ENCODE measurements at places on chromosomes 1 and 21.

DNA sequence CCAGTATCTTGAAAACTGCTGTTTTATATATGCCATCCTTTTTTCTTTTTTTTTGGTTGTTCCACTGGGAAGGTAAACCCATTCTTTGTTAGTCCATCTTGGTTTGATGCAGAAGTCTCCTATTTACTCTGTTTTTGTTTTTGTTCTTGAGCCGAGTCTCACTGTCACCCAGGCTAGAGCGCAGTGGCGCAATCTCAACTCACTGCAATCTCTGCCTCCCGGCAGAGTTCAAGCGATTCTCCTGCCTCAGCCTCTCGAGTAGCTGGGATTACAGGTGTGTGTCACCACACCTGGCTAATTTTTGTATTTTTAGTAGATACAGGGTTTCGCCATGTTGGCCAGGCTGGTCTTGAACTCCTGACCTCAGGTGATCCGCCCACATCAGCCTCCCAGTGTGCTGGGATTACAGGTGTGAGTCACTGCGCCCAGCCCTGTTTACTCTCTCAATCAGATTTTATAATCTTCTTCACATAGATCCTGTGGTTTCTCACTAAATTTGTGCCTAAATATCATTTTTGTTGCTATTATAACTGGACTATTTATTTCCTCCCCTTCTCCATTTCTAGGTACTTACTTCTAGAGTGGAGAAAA, 12.5 kb downstream of the SYF2 start:
- DNase-seq, result no peak

DNA sequence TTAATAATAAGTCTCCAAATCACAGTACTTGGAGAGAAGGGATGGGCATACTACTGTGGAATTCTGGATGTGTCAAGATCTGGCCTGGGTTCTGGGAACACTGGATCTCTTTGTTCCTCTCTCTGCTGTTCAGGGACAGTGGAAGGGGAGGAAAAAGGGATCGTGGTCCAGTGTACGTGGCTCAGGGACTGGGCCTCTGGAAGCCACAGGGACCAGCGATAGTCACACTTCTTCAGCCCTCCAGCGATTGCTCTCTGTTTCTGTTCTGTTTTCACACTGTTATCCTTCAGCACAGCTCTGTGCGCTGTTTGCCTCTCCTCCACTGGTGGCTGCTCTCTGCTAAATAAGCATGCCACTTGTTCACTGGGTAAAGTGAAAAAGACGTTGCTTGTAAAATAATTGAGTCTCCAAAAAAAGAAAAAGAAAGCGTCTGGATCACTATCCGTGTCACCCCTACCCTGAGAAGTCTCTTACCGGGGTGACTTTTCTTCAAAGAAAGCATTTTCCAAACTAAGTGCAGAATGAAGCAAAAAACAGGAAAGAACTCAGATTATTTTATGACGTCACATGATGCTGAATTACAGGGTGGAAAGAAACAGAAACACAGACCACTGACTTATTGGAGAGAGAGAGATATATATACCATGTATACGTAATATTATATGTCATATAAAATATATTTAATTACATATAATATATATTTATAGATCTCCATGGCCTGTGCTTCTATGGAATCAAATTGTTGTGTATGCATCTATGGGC, 279.4 kb downstream of the RGS7 start:
- no peak for DNase-seq

DNA sequence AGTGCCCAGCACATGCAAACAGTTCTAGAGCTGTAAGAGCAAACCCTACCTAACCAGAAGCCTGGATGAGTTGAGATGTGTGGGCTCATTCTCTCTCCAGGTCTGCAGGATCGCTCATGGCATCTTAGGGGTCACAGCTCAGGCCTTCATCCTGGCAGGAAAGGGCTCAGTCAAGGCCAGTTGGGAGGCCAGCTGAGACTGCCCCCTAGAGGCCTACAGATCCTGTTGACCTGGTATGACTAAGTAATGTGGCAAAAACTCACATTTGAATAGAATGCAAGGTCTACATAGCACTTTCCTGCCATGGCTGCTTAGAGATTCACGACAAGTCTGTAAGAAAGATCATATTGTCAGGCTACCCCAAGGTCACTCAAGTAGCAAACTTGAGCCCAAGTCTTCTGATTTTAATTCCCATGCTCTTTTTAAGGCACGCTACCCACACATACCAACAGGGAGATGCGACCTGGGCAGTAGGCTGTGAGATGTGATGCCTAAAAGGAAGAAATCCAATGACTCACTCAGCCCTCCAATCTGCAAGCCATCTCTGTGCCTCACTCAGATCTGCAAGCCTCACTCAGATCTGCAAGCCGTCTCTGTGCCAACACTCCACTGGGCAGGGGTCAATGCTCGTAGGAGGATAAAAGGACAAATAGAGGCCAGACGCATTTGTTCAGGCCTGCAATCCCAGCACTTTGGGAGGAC, 5.1 kb upstream of the CAPN8 start:
- no peak for DNase-seq

GRCh38 chr1:151520359-151520758, 9.2 kb downstream of the CGN start:
- no peak for DNase-seq

DNA sequence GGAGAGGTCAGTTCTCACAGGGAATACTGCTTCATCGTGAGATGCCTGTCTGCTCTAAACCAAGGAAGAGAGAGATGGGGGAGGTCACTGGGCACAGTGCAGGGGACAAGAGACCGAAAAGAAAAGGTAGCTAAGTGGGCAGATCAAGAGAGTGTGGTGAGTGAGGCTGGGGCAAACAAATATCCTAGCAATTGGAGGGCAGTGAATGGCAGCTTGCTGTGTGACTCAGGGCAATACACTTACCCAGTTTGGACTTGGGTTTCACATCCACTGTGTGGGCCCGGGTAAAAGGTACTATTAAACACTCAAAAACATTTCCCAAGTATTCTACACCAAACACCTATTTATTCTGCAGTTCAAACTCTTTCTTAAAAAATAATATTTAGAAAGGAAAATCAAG, 10.2 kb downstream of the PLXNA2 start:
- no peak for DNase-seq

DNA sequence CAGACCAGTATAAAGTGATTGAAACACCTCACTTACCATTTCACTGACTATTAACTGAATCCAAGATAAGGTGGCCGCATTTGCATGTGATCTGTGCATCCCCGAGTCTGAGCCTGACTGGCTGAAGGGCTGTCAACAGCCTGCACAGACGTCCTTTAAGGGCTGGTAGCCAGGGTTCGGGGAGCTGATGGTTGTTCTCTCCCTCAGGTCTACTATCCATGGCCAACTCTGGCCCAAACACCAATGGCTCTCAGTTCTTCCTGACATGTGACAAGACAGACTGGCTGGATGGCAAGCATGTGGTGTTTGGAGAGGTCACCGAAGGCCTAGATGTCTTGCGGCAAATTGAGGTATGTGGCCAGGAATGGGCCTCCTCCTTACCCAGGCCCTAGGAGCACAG, 14.0 kb downstream of the PPIE start:
- no peak for DNase-seq

DNA sequence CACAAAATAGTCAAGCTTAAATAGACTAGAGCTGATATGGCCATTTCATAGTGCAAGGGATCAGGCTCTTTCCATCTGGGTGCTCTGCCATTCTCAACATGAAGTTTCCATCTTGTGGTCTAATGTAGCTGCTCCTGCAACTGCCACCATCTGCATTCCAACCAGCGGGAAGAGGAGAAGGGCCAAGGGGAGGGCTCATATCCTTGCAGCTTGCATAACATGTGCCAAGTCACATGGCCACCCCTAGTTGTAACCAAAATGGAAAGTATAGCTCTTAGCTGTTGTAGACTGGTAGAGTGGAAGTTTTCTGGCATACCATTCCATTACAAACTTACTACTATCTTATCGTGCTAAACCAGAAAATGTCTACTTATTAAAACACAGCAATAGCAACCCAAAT, 38.9 kb upstream of the IVNS1ABP start:
- DNase-seq, result no peak

- peak; percentile 76 for DNase-seq
Observed at GRCh38 chr1:199272628-199273086, 633.8 kb downstream of the PTPRC start.

GRCh38 chr21:31297806-31298205, 46.3 kb downstream of the TIAM1 start:
- no peak for DNase-seq

DNA sequence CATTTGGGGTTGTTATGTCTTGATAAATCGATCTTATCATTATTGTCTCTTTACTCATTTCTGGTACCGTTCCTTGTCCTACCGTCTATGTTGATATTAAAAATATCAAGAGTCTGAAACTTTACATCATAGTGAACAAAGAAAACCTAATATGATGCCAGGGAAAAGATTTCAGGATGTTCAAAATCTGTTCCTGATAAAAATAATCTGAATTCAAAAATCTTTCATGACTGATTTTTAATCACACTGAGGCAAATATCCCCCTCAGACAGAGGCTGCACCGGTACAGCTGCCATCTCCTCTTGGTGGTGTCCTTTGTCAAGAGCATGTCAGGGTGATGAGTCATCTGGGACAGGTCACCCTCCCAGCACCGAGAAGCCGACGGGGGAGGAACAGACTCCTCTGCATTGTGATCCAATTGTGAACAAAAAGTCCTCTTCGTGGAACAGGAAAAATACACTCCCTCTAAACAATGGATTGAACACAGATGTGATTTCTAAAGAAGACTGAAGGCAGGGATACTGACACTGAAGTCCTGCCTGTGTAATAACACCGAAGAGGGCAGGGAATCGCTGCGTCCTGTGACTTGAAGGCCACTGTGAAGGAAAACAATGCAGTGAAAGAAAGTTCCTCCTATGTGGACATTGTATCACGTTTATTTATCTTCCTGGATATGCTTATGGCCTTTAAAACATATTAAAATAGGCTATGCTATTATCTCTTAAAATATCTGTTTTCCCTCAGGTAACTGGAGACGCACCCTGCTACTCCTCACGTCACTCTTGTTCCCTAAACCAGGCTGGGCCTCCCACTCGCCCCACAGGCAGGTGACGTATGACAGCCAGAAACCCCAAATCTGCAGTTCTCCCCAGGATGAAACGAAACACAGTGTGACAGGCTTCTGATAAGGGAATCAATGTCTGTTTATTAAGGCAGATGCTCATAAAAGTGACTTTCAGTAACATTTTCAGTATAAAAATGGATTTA, 4.3 kb upstream of the SPATC1L start:
- DNase-seq, result no peak

GRCh38 chr1:155135415-155136028, at the start of gene SLC50A1:
Gene SLC50A1, plus strand, starts transcription at chr1:155135852. Its CDS starts 60 bp downstream, at chr1:155135912.
- peak; percentile 83 for DNase-seq

GRCh38 chr1:230749150-230749549, 2.0 kb downstream of the CAPN9 start:
- DNase-seq, result no peak

DNA sequence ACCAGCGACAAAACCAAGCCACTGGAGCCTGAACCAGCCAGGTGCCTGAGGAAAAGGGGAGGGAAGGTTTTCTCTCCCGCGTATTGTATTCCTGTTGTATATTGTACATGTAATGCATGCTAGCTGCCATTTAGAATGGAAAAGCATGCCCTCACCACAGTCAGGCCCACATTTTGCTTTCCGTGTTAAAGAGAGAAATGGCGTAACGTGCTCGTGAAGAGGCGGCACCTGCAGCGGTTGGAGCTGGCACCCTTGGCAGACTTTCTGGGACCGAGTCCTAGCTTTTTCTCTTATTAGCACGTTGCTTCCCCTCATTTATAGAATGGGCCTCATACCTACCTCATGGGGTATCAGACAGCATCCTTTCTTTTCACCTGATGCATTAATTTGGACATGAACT, 135.3 kb upstream of the IRF2BP2 start:
- DNase-seq, result no peak

DNA sequence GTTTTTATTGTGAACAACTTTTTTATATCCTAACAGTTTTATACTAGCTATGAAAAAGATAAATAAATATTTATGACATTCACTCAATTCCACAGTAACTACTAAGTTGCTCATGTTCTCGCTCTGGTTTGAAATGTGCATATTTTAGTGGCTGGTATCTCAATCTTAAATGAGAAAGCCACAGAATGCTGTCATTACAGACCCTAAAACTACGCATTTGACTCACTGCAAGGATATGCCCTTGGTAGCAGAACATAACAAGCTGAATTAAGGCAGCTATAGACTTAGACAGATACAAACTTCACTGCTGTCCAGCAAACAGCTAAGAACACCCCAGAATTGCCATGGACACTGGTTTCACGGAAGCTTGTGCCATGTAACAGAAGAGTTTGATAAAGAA, 19.0 kb downstream of the DAB1 start:
- DNase-seq, result no peak

GRCh38 chr1:117581391-117581943, 24.4 kb upstream of the TENT5C start:
- DNase-seq, result no peak

GRCh38 chr1:32969566-32969965, 5.0 kb upstream of the RNF19B start:
- DNase-seq, result peak; percentile 39

DNA sequence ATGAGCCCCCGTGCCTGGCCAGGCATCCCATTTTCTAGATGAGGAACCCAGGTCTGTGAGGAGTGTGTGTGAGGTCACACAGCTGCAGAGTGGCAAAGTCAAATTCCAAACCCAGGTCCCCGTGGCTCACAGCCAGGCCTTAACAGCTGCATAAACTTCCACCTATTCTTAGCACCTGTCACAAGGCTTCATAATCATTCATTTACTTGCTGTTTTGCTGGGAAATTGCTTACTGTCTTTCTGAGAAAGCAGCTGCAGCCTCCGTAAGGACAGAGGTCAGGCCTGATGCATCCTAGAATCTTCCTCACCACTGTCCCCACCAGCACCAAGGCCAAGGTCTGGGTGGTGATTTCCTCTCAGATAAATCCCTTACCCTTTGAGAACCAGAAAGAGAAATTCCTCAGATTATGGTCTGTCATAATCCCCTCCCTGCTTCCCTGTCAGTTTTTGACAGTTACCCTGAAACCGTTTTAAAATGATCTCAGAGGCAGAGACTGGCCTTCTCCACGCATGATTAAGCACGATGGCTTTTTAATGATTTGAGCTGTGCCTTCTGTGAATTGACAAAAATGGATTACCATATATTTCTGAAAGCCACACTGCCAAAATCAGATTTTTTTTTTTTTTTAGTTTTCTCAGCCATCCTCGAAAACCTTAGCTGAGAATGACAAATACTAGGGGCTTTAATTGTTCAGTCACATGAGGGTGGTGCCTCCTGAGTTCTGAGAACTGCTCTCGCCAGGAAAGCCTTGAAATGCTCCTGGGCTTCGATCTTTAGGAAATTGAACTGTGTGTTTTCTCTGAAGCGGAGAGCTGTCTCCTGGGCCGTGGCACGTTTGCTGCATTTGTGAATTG, 70.0 kb upstream of the SELENON start:
- no peak for DNase-seq

GRCh38 chr1:56967900-56968832, 2.4 kb upstream of the C8B start:
- no peak for DNase-seq

GRCh38 chr21:44370027-44370735, 16.8 kb downstream of the TRPM2 start:
- DNase-seq, result no peak

GRCh38 chr1:43466403-43466802, 12.7 kb upstream of the HYI start:
- no peak for DNase-seq

- no peak for DNase-seq
Observed at GRCh38 chr21:27589781-27590180, 622.9 kb upstream of the ADAMTS5 start.

Measured in fibroblast of skin of left quadriceps (primary cell).